ENCODE measurements at places on chromosomes 7 and 10.

GRCh38 chr7:28573651-28574301 lies 161.5 kb downstream of the CREB5 start:
- no peak for DNase-seq

DNA sequence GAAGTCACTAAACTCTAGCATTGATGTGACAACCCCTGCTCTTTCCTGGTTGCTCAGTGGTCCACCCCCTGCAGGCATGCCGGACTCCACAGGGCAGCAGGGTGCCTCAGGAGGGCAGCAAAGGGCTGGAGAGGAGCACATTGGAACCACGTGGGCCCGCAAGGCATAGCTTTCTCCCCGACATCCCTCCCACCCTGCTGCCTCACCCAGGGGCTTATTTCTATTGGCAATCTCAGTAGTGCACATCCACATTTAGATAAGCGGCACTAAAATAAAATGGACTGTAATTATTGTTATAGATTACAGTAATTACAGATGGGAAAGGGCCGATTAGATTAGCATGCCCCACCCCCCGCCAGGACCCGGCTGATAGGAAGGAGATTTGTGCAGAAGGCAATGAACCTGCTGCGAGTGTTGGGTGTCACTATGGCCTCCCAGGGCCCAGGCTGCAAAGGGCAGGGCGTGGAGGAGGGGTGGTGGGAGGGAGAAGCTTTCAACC lies 580.1 kb downstream of the GRID1 start:
- no peak for DNase-seq

DNA sequence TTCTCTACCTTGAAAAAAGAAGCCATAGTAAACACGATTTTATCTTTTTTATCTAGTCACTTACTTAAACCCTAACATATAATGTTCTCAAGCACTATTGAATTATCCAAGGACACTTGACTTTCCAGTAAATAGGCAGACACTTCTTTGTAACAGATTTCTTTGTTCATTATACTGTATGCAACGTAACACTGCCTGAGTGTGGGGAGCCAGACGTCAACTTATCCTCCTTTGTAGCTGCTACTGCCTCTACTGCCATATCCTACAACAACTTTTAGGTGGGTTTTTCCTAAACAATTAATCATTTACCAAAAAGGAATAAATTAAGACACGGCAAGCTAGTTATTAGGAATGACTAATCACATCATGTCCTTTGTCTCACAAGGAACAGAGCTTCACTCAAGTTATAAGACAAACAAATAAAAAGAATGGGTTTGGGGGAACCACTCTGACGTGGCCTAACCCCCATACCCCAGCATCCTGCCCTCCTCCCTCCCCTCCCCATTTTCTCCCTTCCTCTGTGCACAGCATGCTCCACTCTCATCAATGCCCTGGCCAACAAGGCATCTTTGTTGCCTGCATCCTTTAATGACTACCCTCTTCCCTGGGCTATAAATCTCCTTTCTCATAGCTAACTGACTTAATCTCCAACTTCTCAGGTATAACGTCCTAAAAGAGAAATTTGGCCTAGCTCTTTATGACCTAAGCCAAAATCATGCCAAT lies 43.3 kb downstream of the DOCK4 start:
- DNase-seq, result no peak

DNA sequence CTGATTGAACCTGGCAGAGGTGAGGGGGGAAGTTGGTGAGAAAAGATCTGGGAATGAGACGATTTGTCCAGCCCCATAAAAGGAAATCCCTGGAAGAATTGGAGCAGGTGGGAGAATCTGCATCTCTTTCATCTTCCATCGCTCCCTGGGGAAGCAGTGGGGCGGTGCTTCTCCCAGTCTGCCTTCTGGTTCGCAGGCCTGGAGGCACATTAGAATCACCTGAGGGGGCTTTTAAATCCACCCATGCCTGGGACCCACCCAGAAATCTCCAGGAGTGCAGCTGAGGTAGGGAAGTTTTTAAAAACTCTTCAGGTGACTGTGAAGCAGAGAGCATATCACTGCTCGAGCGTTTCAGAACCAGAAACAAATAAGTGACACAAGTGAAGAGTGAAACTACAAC lies 26.7 kb upstream of the SYPL1 start:
- no peak for DNase-seq

Measured in spleen (tissue), 13 donors.